Motor neuron (in vitro differentiated cells): ENCODE measurements at places on chromosomes 7 and 10. TPM values are rescaled to one million over a fixed set of nuclear protein-coding genes. Genes with fewer than 3 reads are reported as not detected.

Gene CYP26A1
- total RNA-seq: 4.3 and 9.9 TPM in 2 replicates

Gene CALML5
- 3.3 and 5.0 TPM in 2 replicates for total RNA-seq

Gene ICA1
- total RNA-seq: 16.4 and 17.8 TPM in 2 replicates

Gene SPDYE8
- total RNA-seq: 0.46 and 0.57 TPM in 2 replicates

Gene TRIL
- total RNA-seq: 0.56 and 0.70 TPM in 2 replicates

Gene CPN1
- total RNA-seq: 0.14 TPM in 1 of 2 replicates, not detected in the other

Gene GRM8
- 4.0 and 5.7 TPM in 2 replicates for total RNA-seq

Gene PURB
- 11.4 and 15.4 TPM in 2 replicates for total RNA-seq

Gene NOS3
- total RNA-seq: 3.2 and 4.0 TPM in 2 replicates

Gene NPTX2
- not detected in 2 replicates for total RNA-seq

Gene TIMM23B
- 34.8 and 40.8 TPM in 2 replicates for total RNA-seq

Gene NCAPG2
- 19.2 and 20.0 TPM in 2 replicates for total RNA-seq

Gene TFAM
- total RNA-seq: 26.6 and 28.0 TPM in 2 replicates

Gene ZNF727
- not detected in 2 replicates for total RNA-seq

Gene ANKRD1
- total RNA-seq: 0.35 TPM in 1 of 2 replicates, not detected in the other

Gene PDK4
- 6.1 and 23.2 TPM in 2 replicates for total RNA-seq

Gene STARD3NL
- total RNA-seq: 108 and 113 TPM in 2 replicates

Gene LRRC18
- not detected in 2 replicates for total RNA-seq

Gene METTL27
- total RNA-seq: 0.31 and 0.32 TPM in 2 replicates

Gene AUTS2
- 55.2 and 71.7 TPM in 2 replicates for total RNA-seq

Gene ZNF777
- 9.7 and 10.1 TPM in 2 replicates for total RNA-seq

Gene IFIT1B
- 0.54 and 1.0 TPM in 2 replicates for total RNA-seq

Gene SEC61G
- total RNA-seq: 521 and 543 TPM in 2 replicates

Gene ARHGEF5
- total RNA-seq: 1.0 and 1.4 TPM in 2 replicates

Gene TAS2R39
- 0.29 and 0.74 TPM in 2 replicates for total RNA-seq

Gene RAB19
- total RNA-seq: not detected in 2 replicates

Gene CUBN
- total RNA-seq: 0.98 and 1.5 TPM in 2 replicates

Gene CLEC5A
- 0.30 and 0.50 TPM in 2 replicates for total RNA-seq

Gene TCF7L2
- total RNA-seq: 50.5 and 62.9 TPM in 2 replicates

Gene POLR2J2
- 11.3 and 13.7 TPM in 2 replicates for total RNA-seq

Gene VIPR2
- total RNA-seq: 2.0 and 2.9 TPM in 2 replicates

Gene LIPF
- not detected in 2 replicates for total RNA-seq

Gene MLXIPL
- 8.1 and 13.1 TPM in 2 replicates for total RNA-seq

Gene KAZALD1
- 1.5 and 1.8 TPM in 2 replicates for total RNA-seq

Gene ANKRD7
- total RNA-seq: not detected in 2 replicates

Gene NRF1
- 7.1 and 10.0 TPM in 2 replicates for total RNA-seq

Gene MAT1A
- 0.13 TPM in 1 of 2 replicates, not detected in the other for total RNA-seq

Gene KCND2
- 1.6 and 2.3 TPM in 2 replicates for total RNA-seq

Gene SPDYE1
- 0.23 and 0.47 TPM in 2 replicates for total RNA-seq

Gene ANXA8
- total RNA-seq: 0.27 TPM in 1 of 2 replicates, not detected in the other

Gene HMX3
- 0.42 and 0.96 TPM in 2 replicates for total RNA-seq

Gene FLNC
- total RNA-seq: 20.7 and 23.0 TPM in 2 replicates

Gene CDC14C
- total RNA-seq: 0.09 TPM in 1 of 2 replicates, not detected in the other

Gene KMT2C
- total RNA-seq: 40.7 and 41.3 TPM in 2 replicates

Gene NCF1
- 0.83 and 1.6 TPM in 2 replicates for total RNA-seq

Gene MMD2
- 0.14 and 0.29 TPM in 2 replicates for total RNA-seq

Gene MKX
- total RNA-seq: 19.9 and 22.2 TPM in 2 replicates

Gene CYP2C19
- total RNA-seq: 1.3 TPM in 1 of 2 replicates, not detected in the other

Gene SLC26A5
- 0.19 TPM in 1 of 2 replicates, not detected in the other for total RNA-seq

Gene SAMD8
- 19.0 and 21.5 TPM in 2 replicates for total RNA-seq
